ENCODE measurements at places on chromosomes 4 and X.

GRCh38 chr4:1090465-1091440 is 22.6 kb downstream of the RNF212 start:
- no peak for DNase-seq

DNA sequence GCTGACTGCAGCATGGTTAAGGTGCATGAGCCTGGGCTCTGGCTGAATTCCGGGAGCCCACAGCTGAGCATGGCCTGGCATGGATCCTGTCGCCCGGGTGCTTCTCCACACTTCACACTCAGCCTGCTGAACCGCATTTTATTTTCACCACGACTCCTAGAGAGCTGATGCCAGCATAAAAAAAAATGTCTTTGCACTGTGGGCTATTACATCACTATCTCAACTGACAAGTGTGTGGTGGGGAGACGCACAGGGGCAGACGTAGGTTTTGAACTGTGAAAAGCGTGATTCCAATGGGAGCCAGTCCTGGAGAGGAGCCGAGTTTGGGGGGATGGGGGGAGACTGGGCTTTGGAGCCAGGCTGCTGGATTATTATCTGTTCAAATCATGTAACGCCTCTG is 36.8 kb downstream of the BCOR start:
- no peak for DNase-seq

- no peak for DNase-seq
Observed at GRCh38 chr4:76197971-76198410, 15.6 kb downstream of the SCARB2 start.

GRCh38 chrX:9919632-9920172 is 47.5 kb upstream of the CLDN34 start:
- DNase-seq: no peak
